Upper lobe of left lung (tissue), 6 donors: ENCODE measurements at places on chromosomes 6 and 20. TPM values are rescaled to one million over a fixed set of nuclear protein-coding genes. Genes with fewer than 3 reads are reported as not detected.

The ITPA gene
- 31.5 TPM for total RNA-seq

The ETV7 gene
- 2.0 TPM for total RNA-seq

The AVP gene
- total RNA-seq, result not detected

The ANKRD66 gene
- not detected for total RNA-seq

The CGAS gene
- 8.1 TPM for total RNA-seq

The TOX2 gene
- total RNA-seq, result 16.9 TPM

GRCh38 chr6:41724228-41724580 lies 11.2 kb downstream of the TFEB start:
- H3K27ac ChIP-seq, result peak overlapping the region; percentile 78
- H3K36me3 ChIP-seq, result no peaks in the 10 kb centered on the region
- H3K27me3 ChIP-seq, result no peaks in the 10 kb centered on the region
- peaks cover 72% of the 10 kb centered on the region for H3K4me1 ChIP-seq
- no peak overlapping the region for H3K4me3 ChIP-seq

DNA sequence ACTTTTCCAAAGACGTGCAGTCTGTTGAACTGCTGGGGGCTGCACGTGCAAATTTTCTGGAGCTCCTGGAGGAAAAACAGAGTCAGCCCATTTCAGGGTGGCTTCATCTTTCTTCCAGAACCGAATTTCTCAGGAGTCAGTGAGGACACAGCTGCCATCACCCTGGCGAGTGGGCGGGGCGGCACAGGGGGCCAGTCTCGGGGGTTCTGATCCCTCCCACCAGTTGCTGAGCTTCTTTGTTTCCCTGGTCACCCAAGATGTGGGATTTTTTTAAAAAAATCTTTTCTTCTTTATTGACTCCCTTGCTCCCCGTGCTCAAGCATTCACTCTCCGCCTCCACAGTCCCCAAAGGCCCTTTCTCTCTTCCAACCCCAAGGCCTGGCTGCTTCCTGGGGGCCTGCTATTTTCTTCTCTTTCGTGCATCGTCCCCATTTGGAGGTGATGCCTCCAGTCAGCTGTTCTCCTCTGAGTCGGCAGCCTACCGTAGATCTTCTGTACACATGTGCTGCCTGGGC lies 8.9 kb downstream of the C6orf118 start:
- no peak overlapping the region for H3K27ac ChIP-seq
- DNase-seq, result peak; percentile 59
- H3K36me3 ChIP-seq, result no peaks in the 10 kb centered on the region

DNA sequence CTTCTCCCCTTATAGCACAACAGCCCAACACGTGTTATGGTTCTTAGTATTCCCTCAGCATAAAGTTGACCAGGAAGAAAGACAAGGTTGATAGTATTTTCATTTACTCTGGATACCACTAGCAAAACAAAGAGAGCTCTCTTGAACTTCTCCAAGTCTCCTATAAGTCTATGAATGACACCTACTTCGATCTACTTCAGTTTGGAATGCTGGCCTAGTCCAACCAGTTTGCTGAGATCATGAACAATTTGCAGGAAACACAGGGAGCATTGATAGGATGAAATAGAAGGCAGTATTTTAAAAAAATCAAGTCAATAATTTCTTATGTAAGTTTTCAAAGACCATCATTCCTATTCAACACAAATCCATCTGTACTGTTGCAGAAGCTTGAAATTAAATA lies 93.6 kb downstream of the GJA10 start:
- no peak for DNase-seq
- H3K27me3 ChIP-seq, result no peaks in the 10 kb centered on the region
- H3K36me3 ChIP-seq, result no peaks in the 10 kb centered on the region
- no peak overlapping the region for H3K27ac ChIP-seq
- H3K4me3 ChIP-seq, result no peak overlapping the region
- no peaks in the 10 kb centered on the region for H3K4me1 ChIP-seq

DNA sequence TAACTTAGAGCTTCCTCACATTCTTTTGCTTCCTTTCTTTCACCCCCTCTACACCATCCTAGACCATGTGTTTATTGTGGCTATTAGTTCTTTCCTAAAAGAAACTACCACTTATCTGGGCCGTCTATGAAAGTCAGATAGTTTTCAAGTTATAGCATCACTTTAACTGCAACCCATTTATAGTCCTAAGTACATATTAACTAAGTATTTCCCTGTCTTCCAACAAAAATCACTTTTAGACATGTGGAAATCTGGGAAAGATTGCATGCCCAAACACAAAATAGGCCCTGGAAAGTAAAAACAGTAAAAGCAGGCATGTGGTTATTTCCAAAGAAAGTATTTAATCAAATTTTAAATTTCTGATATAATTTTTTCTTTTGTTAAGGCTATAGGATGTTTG lies 5.5 kb downstream of the MYLIP start:
- no peaks in the 10 kb centered on the region for H3K36me3 ChIP-seq
- H3K4me3 ChIP-seq, result no peak overlapping the region
- H3K27me3 ChIP-seq, result no peaks in the 10 kb centered on the region

GRCh38 chr20:34798871-34799270 lies 26.6 kb downstream of the NCOA6 start:
- DNase-seq, result no peak
- H3K36me3 ChIP-seq, result no peaks in the 10 kb centered on the region
- H3K27ac ChIP-seq, result no peak overlapping the region

DNA sequence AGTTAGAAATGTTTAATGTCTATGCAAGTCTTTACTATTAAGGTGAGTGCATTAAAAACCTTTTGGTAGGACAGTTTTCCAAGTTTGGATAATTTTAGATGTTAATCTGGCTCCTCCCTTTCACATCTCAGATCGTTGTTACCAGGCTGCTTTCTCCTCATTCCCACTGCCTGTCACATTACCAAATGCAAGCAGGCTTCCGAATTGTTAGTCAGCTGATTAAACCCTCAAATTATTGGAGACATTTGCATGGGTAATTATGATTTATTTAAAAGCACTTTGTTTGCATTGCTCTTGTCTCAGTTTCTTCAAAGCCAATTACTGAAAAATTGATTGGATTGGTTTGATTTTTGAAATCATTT lies 816.5 kb downstream of the KIF16B start:
- no peaks in the 10 kb centered on the region for H3K36me3 ChIP-seq
- DNase-seq, result no peak
- no peak overlapping the region for H3K4me3 ChIP-seq
- no peaks in the 10 kb centered on the region for H3K4me1 ChIP-seq
- H3K27me3 ChIP-seq, result no peaks in the 10 kb centered on the region

GRCh38 chr20:14451458-14451857 lies 114.0 kb upstream of the FLRT3 start:
- H3K4me1 ChIP-seq, result no peaks in the 10 kb centered on the region
- H3K4me3 ChIP-seq, result no peak overlapping the region
- H3K27ac ChIP-seq, result no peak overlapping the region
- no peaks in the 10 kb centered on the region for H3K36me3 ChIP-seq
- no peaks in the 10 kb centered on the region for H3K27me3 ChIP-seq

GRCh38 chr6:113208726-113209125 lies 648.4 kb upstream of the MARCKS start:
- H3K36me3 ChIP-seq, result no peaks in the 10 kb centered on the region
- H3K27me3 ChIP-seq, result no peaks in the 10 kb centered on the region
- DNase-seq, result no peak
- H3K27ac ChIP-seq, result no peak overlapping the region
- no peak overlapping the region for H3K4me3 ChIP-seq

DNA sequence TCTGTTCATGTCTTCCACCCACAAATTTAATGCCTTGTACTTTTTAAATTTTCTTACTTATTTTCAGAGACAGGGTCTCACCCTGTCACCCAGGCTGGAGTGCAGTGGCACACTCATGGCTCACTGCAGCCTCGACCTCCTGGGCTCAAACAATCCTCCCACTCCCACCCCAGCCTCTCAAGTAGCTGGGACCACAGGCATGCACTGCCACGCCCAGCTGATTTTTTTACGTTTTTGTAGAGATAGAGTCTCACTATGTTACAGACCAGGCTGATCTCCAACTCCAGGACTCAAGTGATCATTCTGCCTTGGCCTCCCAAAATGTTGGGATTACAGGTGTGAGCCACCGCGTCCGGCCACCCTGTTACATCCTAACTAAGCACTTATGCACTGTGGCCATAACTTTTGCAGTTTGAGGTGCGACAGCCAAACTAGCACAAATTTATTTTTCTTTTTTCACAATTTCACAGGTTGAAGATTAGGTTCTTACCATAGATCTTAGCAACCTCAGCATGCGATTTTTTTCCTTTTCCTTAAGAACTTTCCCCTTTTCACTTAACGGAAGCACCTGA lies 92.1 kb downstream of the EPB41L2 start:
- no peak overlapping the region for H3K4me3 ChIP-seq
- no peaks in the 10 kb centered on the region for H3K36me3 ChIP-seq
- H3K27me3 ChIP-seq, result no peaks in the 10 kb centered on the region

- H3K4me3 ChIP-seq, result peak overlapping the region; percentile 59
- no peaks in the 10 kb centered on the region for H3K27me3 ChIP-seq
- peaks cover 33% of the 10 kb centered on the region for H3K36me3 ChIP-seq
- H3K4me1 ChIP-seq, result peaks cover 38% of the 10 kb centered on the region
- DNase-seq, result no peak
Observed at GRCh38 chr20:63736893-63737694, 630 bp downstream of the LIME1 start.

DNA sequence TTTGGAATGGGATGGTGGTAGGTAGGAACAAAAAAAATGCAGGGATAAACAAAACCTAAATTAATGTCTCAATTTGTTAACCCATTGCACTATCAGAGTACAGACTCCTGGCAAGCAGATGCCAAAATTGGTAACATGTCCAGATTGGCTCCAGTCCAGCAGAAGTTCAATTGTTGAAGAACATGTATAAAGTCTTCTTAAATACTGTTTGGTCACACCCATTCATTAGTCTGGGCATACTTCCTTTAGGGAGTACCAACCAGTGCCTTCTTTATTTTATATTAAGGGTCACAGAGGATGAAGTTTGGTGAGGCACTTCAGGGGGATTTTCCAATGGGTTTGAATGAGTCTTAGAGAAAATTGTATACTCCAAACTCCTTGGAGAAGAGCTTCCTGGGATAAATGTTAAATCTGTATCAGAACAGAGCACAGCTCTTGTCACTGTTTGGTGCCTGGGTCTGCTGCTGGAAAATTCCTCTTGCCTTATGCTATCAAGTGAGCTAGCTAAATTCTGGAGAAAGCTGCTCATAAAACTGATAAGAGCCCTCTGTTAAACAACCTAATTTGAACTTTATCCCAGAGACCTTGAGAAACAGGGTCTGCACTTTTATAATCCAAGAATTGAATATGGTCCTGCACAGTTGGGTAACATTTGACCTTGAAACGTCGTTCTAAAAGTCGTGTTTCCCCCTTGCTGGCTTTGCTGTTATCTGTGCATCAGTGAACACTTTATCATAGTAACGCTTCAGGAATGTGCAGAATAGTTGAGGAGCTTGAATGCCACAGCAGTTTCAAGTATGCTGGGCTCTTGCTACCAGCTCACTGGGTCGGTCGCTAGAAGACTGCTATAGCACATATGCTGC lies 334.1 kb upstream of the CITED2 start:
- no peaks in the 10 kb centered on the region for H3K36me3 ChIP-seq
- H3K27me3 ChIP-seq, result no peaks in the 10 kb centered on the region
- H3K4me1 ChIP-seq, result peaks cover 3% of the 10 kb centered on the region
- H3K27ac ChIP-seq, result no peak overlapping the region
- DNase-seq, result no peak

GRCh38 chr6:158506601-158507000 lies 53.3 kb upstream of the TMEM181 start:
- H3K27me3 ChIP-seq, result no peaks in the 10 kb centered on the region
- no peak for DNase-seq
- H3K4me1 ChIP-seq, result no peaks in the 10 kb centered on the region

DNA sequence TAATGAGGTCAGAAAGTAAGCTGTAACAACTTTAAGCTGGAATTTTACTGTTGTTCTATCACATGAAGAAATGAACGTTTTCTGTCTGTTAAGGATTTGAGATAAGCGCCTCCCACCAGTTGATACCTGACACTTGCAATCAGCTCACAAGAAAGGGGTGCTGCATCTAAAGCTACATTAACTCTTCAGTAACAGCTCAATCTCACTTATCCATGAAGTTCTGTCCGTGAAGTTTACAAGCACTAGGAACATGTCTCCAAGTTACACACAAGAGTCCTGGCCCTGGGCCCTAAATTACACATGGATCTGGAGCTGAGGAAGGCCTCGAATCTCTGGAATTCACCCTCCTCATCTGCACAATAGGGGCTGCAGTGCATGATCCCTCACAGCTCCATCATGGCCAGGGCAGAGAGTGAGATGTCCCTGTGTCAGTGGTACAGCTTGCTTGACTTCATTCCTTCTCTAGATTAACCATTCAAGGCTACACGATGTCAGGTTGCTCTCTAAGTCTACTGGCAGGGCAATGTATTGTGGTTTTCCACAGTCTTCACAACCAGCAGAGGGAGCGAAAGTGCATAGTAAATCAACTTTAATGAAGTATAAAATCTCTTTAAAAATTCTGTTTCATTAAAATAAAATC lies 182.4 kb upstream of the MCHR2 start:
- peak overlapping the region; percentile 6 for H3K27ac ChIP-seq
- H3K4me1 ChIP-seq, result no peaks in the 10 kb centered on the region

DNA sequence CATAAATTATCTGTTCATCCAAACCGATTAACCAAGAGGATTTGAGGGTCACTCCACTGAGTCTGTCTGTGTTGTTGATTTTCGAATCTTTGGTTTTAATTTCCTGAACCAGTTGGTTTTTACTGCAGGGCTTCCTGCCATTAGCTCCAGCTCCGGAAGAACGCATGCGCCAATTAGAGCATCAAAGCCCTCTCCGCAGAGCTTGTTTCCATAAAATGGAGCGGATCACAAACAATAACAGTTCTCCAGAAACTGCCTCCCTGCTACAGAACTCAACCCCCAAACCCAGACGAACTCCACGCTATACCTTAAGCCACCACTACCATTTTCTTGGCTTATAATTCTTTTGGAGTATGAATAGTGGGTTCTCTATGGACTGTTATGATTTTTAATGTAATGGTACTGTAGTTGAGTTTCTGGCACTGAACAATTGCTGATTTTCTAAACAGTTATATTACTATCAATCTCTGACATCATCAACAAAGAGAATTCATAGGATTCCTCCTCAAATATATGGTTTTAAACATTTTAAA lies 13.8 kb downstream of the TFAP2A start:
- H3K27me3 ChIP-seq, result no peaks in the 10 kb centered on the region
- no peak overlapping the region for H3K27ac ChIP-seq
- H3K36me3 ChIP-seq, result no peaks in the 10 kb centered on the region

DNA sequence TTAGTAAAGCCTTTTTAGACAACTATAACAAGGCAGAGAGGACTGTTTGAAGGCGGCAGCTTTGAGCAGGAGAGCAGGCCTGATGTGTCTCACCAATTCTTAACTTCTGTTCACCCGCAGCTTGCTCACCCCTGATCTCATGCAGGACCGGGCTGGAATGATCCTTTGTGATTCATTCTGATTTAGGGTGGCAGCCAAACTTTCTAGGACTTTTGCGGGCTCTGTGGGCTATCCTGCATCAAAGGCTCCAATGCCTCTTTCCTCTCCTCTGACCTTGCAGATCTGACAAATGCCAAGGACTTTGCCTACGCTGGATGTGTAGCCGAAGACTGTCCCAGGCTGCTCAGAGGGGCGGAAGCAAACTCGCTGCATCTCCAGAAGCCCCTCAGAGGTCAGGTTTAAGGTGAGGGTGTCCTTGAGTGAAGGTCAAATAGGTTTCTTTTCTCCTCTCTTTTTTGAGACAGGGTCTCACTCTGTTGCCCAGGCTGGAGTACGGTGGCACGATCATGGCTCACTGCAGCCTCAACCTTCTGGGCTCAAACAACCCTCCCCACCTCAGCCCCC lies 72.3 kb downstream of the VEGFA start:
- H3K4me1 ChIP-seq, result no peaks in the 10 kb centered on the region
- no peak overlapping the region for H3K27ac ChIP-seq
- no peak for DNase-seq
- no peaks in the 10 kb centered on the region for H3K36me3 ChIP-seq
